Astrocyte (in vitro differentiated cells and primary cell): ENCODE measurements at places on chromosomes 6 and 20.

DNA sequence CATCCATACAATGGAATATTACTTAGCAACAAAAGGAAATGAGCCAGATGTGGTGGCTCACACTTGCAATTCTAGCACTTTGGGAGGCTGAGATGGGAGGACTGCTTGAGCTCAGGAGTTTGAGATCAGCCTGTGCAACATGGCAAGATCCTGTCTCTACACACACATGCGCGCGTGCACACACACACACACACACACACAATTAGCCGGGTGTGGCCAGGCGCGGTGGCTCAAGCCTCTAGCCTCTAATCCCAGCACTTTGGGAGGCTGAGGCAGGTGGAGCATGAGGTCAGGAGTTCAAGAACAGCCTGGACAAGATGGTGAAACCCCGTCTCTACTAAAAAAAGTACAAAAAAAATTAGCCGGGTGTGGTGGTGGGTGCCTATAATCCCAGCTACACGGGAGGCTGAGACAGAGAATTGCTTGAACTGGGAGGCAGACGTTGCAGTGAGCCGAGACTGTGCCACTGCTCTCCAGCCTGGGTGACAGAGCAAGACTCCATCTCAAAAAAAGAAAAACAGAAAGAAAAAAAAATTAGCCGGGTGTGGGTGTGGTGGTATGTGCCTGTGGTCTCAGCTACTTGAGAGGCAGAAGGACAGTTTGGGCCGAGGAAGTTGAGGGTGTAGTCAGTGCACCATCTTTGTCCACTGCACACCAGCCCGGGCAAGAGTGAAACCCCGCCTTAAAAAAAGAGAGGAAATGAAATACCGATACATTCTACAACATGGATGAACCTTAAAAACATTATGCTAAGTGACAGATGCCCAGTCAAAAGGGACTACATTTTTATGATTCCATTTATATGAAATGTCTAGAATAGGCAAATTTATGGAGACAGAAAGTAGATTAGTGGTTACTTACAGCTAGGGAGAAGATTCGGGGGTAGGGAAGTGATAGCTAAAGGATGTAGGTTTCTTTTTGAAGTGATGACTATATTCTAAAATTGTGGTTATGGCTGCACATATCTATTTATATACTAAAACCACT lies 52.5 kb downstream of the RBL1 start:
- no peak overlapping the region for H3K4me3 ChIP-seq
- no peak overlapping the region for H3K27ac ChIP-seq
- DNase-seq = no peak
- no peaks in the 10 kb centered on the region for H3K27me3 ChIP-seq

GRCh38 chr6:42142118-42142835 lies at the start of gene C6orf132:
Gene C6orf132 (minus strand): TSS chr6:42142620. CDS start chr6:42142444, 176 bp downstream.
- peak within 1 kb of the TSS; percentile 69 for H3K4me3 ChIP-seq
- peak within 1 kb of the TSS; percentile 93 for H3K27ac ChIP-seq
- H3K4me1 ChIP-seq = peaks cover 36% of the 10 kb centered on the region
- H3K36me3 ChIP-seq = no peaks in the 10 kb centered on the region
- DNase-seq = no peak

DNA sequence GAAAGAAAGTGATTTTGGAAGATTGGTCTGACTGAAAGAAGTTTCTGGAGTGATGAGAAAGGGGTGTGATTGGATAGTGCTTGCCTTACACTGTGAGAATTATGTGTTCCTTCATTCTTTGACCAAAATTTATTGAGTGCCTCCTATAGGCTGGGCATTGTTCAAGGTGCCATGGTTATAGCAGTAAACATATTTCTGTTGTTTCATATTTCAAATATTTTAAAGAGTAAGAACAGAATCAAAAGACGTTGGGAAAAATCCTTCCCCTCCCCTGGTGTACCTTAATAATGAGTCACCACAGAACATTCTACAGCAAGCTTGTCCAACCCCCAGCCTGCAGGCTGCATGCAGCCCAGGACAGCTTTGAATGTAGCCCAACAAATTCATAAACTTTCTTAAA lies 78.6 kb downstream of the GCLC start:
- DNase-seq = peak; percentile 25
- H3K36me3 ChIP-seq = no peaks in the 10 kb centered on the region
- H3K27me3 ChIP-seq = no peaks in the 10 kb centered on the region
- no peak overlapping the region for H3K4me3 ChIP-seq
- H3K27ac ChIP-seq = no peak overlapping the region
- no peaks in the 10 kb centered on the region for H3K4me1 ChIP-seq

DNA sequence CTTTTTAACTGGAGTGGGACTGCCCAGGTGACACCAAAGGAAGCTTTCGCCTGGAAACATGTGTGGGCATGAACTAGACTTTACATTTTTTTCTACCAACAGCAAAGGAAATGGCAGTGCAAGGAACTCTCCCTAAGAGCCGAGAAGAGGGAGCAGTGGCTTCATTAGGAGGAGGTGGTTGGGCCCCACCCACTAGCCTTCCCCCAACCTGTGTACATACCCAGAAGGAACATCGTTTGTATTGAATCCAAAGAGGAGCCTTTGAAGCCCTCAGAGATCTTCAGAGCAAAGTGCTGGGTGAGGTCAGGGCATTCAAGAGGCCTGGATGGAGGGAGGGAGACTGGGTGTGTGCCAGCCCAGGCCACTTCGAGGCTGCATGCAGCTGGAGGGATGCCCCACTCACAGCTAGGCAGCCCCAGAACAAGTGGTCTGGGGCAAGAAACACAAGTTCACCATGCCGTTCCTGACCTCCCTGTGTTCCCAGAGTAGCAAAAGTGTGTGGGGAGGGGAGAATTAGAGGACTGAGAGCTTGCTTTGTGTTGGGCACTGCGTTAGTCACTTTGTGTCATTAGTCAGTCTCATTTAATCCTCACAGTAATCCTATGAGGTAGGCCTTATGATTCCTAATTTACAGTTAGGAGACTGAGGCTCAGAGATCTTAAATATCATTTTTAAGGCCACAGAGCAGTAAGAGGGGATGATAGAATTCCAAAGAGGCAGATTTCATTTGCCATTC lies 191.6 kb upstream of the SUPT3H start:
- no peak for DNase-seq
- H3K36me3 ChIP-seq = no peaks in the 10 kb centered on the region

DNA sequence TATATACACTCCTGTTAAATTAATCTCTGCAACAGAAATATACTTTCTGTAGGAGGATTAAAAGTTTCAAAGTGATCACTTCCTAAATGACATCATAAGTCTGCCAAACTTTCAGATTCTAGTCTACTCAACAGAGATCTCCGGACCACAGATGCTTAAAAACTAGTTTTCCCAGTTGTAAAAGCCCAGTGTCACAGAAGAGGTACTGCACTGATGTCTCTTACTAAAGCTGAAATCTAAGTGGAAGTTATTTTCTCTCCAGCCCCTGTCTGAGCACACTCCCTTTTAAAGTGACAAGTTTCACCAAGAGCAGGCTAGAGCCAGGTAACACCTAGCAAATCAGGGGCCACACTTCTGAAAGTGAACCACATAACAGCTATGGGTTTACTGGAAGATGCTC lies 71.6 kb upstream of the DST start:
- peak overlapping the region; percentile 4 for H3K4me3 ChIP-seq
- no peaks in the 10 kb centered on the region for H3K27me3 ChIP-seq
- no peak for DNase-seq
- H3K27ac ChIP-seq = peak overlapping the region; percentile 92

DNA sequence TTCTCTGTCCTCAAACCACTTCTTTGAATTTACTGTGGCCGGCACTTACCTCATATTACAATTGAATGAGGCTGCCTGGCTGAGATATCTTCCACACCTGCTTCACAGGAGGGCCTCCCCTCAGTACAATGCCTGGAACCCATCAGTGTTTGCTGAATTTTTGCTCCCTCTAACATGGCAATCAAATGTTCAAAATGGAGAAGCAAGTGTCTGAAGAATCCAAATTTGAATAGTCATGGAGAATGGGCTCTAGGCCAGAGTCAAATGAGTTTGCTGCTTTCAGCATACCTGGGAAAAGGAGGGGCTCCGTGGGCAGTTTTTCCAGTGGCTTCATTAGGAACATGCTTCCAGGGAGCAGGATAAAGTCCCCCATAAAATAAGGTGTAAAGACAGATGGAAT lies 564.8 kb downstream of the UTRN start:
- peaks cover 4% of the 10 kb centered on the region for H3K36me3 ChIP-seq
- no peak overlapping the region for H3K4me3 ChIP-seq
- DNase-seq = no peak
- no peaks in the 10 kb centered on the region for H3K27me3 ChIP-seq
- H3K4me1 ChIP-seq = no peaks in the 10 kb centered on the region
- no peak overlapping the region for H3K27ac ChIP-seq

DNA sequence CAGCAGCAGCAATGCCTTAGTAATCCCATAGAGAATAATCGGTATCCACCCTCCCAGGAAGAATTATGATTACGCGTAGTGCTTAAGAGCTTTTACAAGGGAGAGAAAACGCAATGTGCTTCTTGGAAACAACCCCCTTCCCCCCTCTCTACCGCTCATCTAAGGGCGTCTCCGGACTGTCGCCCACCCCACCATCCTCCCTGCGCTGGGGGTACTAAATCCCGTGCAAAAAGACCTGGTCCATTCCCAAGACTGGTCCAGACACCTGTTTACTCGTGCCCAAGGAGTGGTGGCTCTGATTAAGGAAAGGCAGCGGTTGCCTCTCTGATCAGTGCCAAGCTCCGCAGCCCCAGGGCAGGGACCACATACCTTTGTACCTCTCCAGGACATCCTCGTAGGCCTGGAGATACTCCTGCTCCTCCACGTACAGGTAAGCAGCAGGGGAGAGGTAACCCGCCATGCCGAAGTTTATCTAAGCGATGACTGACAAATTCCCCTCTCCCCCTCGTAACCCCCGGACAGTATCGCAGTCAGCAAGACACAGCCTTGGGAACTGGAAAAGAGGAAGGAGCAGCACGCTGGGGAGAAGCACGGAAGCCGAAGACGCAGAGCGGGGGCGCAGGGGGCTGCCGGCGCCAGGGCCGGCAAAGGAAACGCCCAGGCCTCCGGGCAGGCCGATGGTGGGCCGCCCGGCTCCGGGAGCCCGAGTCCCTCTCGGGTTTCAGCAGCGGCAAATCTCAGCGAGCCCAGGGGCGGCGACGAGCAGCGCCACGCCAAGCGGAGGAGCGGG lies 112.0 kb upstream of the BEND6 start:
- peaks cover 10% of the 10 kb centered on the region for H3K4me1 ChIP-seq
- no peaks in the 10 kb centered on the region for H3K36me3 ChIP-seq
- peak overlapping the region; percentile 97 for H3K4me3 ChIP-seq
- H3K27me3 ChIP-seq = no peaks in the 10 kb centered on the region
- peak overlapping the region; percentile 89 for H3K27ac ChIP-seq

DNA sequence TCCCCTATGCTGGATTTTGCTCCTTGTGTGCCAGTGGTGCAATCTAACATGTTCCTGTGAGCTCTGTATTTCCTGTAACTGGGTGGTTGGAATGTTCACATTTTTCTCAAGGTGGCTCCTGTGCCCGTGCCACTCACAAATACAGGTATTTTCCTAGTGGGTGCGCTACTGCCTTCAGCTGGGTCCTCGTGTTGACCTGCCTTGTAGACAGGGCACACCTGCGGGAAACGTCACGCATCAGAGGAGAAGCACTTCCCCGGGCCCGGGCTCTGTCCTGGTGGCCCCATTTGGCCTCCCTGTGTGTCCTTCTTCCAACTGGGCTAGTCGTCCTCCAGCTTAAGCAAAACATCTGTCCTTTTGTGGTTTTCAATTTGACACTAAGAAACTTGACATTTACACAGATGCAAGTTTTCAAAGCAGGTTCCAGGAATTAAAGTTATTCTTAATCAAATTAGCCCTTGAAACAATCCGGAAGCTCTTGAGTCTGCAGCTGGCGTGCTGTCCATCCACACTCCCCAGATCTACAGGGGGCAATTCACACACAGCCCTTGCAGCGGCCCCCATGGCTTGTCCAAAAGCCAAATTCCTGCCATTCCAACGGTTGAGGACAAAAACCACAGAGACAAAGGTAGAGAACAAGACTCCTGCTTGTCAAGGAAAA lies 275.1 kb downstream of the CDC5L start:
- no peaks in the 10 kb centered on the region for H3K27me3 ChIP-seq
- no peaks in the 10 kb centered on the region for H3K36me3 ChIP-seq
- peak overlapping the region; percentile 68 for H3K27ac ChIP-seq
- H3K4me1 ChIP-seq = peaks cover 49% of the 10 kb centered on the region

DNA sequence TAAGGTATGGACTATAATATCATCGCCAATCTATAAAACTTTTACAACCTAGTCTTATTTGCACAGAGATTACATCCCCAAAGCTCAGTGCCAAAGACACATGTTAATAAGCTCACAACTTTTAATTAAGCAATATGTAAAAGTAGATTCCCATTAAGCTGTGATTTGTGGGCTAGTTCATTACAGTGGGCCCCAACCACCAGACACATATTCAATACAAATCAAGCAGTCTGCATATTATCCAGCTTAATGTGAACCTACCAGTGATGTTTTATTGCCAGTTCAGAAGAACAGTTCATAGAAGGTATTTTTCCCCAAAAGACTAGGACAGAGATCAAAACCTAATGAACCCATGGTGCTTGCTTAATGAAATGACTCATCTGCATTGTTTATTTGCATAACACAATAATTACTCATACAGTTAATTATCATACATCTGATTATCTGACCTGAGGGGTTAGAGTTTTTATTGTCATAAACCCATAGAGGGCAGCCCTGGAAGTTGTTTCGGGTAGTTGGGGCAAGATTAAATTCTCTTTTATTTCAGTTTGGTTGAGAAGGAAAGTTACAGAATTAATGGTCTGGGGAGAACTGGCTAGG lies 831.0 kb downstream of the TFAP2A start:
- no peak overlapping the region for H3K4me3 ChIP-seq
- no peaks in the 10 kb centered on the region for H3K4me1 ChIP-seq
- no peaks in the 10 kb centered on the region for H3K36me3 ChIP-seq
- H3K27ac ChIP-seq = no peak overlapping the region
- H3K27me3 ChIP-seq = no peaks in the 10 kb centered on the region
